Fibroblast of villous mesenchyme (primary cell): ENCODE measurements at places on chromosomes 16 and 17.

GRCh38 chr17:62965174-62965685 is 805 bp upstream of the TANC2 start:
- no peak for DNase-seq

GRCh38 chr17:78905541-78905940 is 2.5 kb upstream of the CEP295NL start:
- no peak for DNase-seq

DNA sequence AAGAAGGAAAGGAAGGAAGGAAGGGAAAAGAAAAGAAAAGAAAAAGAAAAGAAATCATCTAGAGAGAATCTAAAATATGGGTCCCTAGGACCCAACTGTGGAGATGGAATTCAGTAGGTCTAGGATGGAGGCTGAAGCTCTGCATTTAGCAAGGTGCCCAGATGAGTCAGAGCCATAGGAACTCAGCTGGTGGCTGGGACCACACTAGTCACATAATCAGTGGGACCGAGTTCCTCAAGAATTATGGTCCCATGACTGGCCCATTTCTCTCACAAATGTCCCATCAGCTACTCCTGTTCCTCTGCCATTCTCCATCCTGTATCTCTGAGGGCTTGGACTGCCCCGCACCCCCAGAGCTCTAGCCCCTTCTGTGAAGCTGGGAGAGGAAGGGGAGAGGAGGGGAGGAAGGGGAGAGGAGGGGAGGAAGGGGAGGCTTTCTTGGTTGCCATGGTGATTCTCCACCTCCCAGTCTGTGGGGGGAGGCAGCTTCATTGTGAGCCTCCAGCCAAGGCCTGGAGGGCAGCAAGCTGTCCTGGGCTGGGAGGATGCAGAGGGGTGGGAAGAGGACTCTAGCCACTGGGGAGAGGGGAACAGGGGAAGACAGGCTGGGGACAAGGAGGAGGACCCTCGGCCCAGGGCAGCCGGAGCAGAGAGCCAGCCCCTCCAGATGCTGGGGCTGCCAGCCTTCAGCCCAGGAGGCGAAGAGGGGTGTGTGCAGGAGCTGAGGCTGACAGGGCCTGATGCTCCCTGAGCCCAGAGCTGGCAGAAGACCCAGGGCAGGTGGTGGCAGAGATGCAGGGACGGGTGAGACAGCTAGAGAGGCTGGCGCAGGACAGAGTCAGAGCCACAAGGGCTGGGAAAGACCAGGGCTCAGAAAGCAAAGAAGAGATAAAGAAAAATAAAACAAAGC is 37.8 kb upstream of the LHX1 start:
- DNase-seq, result no peak

DNA sequence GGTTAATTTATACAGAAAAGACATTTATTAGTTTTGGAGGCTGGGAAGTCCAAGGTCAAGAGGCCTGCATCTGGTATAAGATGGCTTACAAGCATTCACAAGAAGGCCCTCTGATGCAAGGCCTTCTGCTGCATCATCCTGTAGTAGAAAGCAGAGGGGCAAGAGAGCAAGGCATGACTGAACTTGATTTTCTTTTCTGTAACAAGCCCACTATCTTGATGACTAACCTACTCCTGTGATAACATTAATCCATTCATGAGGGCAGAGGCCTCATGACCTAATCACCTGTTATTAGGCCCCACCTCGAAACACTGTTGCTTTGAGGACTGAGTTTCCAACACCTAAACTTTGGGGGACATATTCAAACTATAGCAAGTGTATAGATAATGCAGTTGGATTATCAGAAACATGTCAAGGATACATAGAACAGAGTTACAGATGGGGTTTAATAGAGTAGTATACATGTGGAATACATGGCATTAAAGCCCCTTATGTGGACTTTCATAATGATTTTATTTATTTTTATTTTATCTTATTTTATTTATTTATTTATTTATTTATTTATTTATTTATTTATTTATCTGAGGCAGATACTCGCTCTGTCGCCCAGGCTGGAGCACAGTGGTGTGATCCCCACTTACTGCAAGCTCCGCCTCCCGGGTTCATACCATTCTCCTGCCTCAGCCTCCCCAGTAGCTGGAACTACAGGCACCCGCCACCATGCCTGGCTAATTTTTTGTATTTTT is 88.2 kb downstream of the CHD9 start:
- DNase-seq, result peak; percentile 74

DNA sequence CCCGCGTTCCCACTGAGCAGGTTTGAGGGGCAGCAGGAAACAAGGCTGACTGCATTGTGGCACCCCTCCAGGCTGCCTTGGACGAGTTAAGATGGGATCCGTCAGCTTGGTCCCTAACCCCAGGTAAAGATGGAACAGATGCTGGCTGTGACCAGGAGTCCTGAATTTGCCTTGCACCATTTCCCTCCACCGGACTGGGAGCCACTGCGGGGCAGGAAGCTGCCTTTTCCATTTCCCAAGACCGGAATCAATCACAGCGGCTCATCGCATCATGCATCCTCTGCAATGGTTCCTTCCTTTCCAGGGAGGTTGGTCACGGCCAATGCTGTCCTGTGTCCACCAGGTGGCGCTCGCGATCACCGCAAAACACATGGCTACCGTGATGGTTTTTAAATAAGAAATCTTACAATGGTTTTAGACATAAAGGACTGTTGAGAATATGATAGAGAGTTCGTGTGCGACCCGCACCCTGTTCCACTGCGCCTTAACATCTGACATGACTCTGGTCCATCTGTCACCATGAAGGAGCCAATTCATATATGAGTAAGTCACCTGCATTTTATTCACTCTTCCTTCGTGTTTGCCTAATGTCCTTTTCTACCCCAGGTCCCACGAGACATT is 6.8 kb upstream of the MEAK7 start:
- DNase-seq, result peak; percentile 86

DNA sequence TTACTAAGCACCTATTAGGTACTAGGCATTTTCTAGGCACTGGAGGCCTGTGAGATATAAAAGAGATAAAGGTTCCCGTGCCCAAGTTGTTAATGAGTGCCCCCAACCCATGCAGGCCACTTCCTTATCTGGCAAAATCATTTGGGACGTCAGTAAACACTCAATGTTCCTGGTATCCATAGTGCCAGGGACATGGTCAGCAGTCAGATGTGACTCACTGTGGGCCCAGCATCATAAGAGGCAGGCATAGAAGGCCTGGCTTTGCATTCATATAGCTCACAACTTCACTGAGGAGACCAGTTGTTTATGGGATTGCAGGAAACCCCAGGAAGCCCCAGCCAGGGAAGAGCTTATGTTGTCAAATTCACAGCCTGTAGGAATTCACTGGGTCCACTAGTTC is 81.1 kb downstream of the MRC2 start:
- DNase-seq, result no peak

DNA sequence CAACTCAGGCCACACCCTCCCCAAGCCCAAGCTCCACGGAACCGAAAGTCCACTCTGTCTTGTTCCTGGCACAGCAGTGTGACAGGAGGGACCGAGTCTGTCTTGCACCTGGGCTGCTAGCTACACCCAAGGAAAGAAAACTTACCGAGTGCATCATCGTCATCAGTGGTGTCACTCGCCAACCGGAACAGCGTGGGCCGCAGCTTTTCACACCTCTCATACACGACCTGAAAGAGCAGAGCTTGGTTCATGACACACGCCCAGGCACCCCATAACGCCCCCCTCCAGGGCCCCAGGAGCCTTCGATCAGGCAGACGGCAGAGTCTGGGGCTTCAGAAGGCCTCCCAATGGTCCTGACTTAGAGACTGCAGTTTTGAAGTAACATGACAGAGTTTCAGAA is 27.5 kb downstream of the GGA2 start:
- no peak for DNase-seq

GRCh38 chr17:78862073-78863023 is 21.7 kb upstream of the USP36 start:
- peak; percentile 98 for DNase-seq

DNA sequence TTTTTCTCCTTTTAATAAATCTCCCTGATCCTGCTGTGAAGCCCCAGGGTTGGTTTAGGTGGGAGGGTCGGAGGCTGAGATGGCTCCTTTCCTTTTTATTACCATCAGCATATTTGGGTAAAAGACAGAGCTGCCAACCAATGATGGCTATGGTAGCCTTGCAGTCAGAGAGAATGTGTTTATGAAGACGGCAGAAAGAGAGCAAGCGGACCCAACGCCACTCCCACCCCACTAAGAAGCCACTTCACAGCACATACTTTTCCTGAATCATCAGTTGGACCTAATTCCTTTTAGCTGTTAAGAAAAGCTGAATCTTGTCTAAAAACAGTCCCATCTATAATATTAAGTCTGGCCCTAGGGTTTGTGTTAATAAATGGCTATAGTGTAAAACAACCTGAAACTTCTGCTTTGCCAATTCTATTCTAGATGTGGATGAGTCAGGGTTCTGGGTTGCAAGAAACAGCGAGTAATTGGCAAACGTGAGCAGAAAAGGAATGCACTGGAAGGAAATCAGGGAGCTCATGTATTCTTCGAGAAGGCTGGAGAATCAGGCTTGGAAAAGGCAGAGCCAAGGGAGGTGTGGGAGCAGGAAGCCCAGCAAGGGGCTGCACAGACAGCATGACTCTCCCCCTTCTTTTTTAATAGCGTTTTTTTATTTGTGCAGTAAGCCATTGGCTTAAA is 34.0 kb upstream of the PRKCA start:
- DNase-seq, result peak; percentile 64

- DNase-seq, result no peak
Observed at GRCh38 chr17:79162012-79162963, 87.7 kb downstream of the ENGASE start.
